ENCODE measurements at places on chromosomes 7 and 10. TPM values are rescaled to one million over a fixed set of nuclear protein-coding genes. Genes with fewer than 3 reads are reported as not detected.

DNA sequence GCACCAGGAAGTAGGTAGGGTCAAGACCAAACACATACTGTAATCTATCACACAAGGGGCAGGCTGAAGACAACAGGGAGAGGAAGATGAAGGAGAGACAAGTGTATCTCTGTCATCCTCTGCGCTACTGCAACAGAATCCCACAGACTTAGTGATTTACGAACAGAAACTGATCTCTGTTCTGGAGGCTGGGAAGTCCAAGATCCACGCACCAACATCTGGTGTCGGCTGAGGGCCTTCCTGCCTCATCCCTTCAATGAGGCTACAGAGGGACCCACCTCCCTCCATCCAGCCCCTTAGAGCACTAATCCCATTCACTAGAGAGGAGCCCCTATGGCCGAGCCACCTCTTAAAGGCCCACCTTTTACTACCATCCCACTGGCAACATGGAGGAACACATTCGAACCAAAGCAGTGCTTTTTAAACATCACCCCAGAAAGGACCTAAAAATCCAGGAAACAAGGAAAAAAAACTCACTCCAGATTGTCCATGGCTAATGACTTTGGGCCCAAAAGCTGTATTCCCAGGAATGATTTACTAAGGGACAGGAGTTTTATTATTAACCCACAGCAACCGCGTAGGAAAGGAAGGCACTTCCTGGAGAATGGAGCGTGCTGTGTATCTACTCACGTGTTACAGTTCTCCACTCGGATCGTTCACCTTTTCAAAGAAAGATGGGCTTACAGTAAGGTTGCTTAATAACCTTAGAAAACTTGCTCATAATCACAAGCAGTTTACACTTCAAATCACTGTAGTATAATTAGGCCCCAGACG, 4.2 kb downstream of the BNIP3 start:
- no peak for DNase-seq

- DNase-seq, result peak; percentile 50
Measured at GRCh38 chr7:128701062-128701785, 29.1 kb downstream of the GARIN1A start.

- DNase-seq, result no peak
Measured at GRCh38 chr10:103854265-103854685, 1.1 kb downstream of the SH3PXD2A start.

- peak; percentile 56 for DNase-seq
Measured at GRCh38 chr7:876972-877311, 588 bp downstream of the GET4 start.

- DNase-seq, result no peak
Measured at GRCh38 chr7:77284005-77284404, 84.4 kb upstream of the FGL2 start.

DNA sequence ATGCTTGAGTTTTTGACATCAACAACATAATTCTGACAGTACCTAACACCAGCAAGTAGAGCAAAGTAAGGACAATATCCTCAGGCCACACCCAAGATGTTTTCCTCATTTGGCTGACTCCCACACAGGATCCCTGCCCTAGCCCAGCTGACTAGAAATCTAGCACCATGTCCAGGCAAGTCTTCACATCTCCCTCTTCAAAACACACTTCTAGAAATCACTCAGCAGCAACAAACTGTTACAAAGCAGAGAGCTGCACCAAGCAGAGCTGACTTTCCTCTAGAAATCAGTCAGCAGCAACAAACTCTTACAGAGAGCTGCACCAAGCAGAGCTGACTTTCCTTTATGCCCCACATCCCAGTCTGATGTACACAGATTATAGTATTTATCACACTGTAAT, 7.7 kb downstream of the TMEM168 start:
- DNase-seq, result peak; percentile 79

GRCh38 chr7:157445956-157446295, 109.1 kb downstream of the DNAJB6 start:
- DNase-seq, result no peak

DNA sequence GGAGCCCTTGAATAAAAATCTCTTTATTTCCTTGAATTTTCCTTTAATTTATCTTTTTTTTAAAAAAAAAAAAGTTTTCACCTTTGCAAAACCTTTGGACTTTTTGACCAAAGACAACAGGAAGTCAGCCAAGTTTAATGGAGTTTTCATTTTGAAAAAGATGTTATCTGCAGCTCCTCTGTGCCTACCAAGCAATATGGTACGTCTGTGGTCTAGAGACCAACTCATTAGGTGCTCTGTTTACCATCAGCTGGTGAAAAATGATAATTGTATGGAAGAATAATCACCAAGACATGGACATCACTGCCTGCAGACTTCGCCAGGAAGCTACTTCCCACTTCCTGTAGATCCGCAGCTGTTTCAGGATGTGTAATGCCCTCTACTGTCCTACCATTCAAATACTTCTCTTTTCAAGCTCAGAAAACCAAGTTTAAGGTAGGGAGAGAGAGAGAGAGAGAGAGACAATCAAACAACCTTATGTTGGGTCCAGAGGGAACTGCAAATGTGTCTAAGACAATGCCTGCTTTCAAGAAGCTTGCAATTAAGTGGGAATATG, 18.7 kb downstream of the PLXNA4 start:
- peak; percentile 3 for DNase-seq

GRCh38 chr7:22864301-22864700, 41.7 kb upstream of the TOMM7 start:
- no peak for DNase-seq

- DNase-seq, result no peak
Measured at GRCh38 chr7:135710417-135711138, 17.4 kb downstream of the SLC13A4 start.

GRCh38 chr7:3482147-3482921, 181.3 kb downstream of the SDK1 start:
- DNase-seq, result peak; percentile 42

- DNase-seq, result no peak
Measured at GRCh38 chr10:78513986-78514385, 480.3 kb downstream of the RPS24 start.

- DNase-seq, result no peak
Measured at GRCh38 chr10:131200856-131201470, 110.6 kb downstream of the TCERG1L start.

- DNase-seq, result no peak
Measured at GRCh38 chr10:121514141-121514865, 83.9 kb downstream of the FGFR2 start.

GRCh38 chr7:43535031-43535451, 47.9 kb upstream of the STK17A start:
- no peak for DNase-seq

- DNase-seq, result no peak
Measured at GRCh38 chr10:116608686-116609594, 11.8 kb upstream of the PNLIPRP2 start.

- no peak for DNase-seq
Measured at GRCh38 chr10:125156196-125156595, 4.2 kb downstream of the CTBP2 start.

DNA sequence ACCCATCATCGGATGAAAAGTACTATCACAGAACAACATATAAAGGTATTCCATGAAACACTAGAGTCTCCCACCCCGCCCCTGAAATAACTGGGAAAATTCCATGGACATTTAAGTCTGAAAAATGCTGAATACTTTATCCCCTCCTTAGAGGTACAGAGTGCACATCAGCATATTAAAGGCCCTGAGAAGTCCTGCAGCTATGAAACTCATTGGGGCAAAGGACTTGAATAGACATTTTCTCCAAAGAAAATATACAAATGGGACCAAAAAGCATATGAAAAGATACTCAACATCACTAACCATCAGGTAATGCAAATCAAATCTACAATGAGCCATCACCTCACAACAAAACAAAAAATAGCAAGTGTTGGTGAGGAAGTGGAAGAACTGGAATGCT, 18.9 kb downstream of the XPNPEP1 start:
- DNase-seq, result no peak

The HIP1 gene
- 5.2 TPM for total RNA-seq

The NANOS1 gene
- total RNA-seq, result 9.8 TPM

The FUOM gene
- 17.5 TPM for total RNA-seq

The CPA2 gene
- total RNA-seq, result 0.38 TPM

The TMEM139 gene
- 38.8 TPM for total RNA-seq

The FAM237B gene
- not detected for total RNA-seq

The DNAJC12 gene
- total RNA-seq, result 3.3 TPM

The ECHDC3 gene
- 6.9 TPM for total RNA-seq

The ANKRD7 gene
- total RNA-seq, result 0.61 TPM

All from mammary epithelial cell (primary cell).